ENCODE measurements at places on chromosomes 11 and 22.

GRCh38 chr11:58395581-58395980 is 11.1 kb downstream of the OR5B3 start:
- no peak for DNase-seq

- DNase-seq, result no peak
Measured at GRCh38 chr22:34879001-34879400, 187.0 kb upstream of the ISX start.

DNA sequence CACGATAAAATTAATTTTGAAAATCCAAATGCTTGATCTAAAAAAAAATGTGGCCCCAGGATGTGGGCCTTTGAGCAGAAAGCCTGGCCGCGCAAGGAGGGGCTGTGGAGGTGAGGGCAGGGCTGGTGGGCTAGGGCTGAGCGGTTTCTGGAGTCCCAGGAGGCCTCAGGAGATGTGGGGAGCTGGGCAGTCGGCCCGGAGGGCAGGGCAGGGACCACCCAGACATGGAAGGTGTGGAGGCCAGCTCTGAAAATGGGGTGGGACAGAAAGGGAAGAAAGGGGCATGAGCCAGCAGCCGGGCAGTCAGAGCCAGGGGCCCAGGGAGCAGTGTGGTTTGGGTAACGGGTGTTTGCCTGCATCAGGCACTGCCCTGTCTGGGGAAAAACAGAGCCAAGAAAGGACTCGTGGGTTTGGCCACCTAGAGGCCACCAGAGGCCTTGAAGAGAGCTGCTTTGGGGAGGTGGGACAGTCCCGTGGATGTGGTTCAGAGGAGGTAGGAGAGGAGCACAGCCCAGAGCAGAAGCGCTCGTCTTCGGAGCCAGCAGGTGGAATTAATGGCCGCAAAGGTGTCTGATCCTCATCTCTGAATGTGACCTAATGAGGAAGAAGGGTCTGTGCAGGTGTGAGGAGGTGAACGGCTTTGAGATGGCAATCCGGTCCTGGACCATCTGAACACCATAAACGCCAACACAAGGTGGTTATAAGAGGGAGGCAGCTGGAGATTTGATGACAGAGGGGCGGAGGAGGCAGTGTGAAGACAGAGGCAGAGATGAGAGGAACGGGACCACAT is 50.2 kb downstream of the IGF2 start:
- DNase-seq, result no peak

DNA sequence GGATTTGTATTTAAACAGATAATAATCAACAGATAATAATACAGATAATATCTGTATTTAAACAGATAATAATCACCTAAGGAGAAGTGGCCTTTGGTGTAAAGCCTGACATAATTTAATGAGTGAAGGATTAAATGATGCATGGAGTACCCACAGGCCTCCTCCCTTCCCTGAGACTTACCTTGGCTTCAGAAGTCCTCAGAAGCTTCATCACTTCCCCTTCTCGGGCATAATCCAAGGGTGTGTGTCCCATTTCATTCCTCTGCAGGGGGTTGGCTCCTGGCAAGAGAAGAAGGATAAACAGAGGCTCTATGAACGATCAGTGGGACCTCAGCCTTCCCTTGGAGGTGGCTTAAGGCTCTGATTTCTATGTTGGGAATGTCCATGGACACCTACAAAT is 85.5 kb upstream of the PHOX2A start:
- DNase-seq, result no peak

DNA sequence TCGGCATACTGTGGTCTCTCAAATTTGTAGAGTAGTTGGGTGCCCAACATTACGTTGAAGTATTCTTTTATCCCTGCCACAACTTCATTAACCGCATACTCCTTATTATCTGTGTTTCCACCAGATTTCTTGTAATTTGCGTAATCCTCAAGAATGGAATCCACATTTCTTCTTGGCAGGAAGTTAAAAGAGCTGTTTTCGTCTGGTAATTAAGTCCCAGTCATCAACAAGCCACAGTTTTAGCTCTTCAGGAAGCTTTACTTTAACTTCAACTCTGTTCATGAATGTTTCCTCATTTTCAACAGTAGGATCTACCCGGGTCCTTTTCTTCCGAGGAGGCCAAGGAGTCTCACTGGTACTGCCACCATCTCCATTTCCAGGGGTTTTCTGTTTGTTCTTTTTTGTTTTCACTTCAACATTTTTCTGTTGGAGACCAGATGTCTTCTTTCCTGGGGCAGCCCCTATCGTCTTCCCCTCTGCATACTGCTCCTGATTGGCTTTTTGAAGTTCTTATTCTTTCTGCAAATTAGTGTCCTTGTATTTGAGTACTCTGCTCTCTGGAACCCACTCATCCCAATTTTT is 30.3 kb downstream of the PDE3B start:
- no peak for DNase-seq
